ENCODE measurements at places on chromosomes 11 and 22.
A peak's percentile ranks its signal among the peaks of the same experiment; 100 is the strongest.

GRCh38 chr11:35146074-35146521 lies 7.1 kb downstream of the CD44 start:
- no peak for DNase-seq

DNA sequence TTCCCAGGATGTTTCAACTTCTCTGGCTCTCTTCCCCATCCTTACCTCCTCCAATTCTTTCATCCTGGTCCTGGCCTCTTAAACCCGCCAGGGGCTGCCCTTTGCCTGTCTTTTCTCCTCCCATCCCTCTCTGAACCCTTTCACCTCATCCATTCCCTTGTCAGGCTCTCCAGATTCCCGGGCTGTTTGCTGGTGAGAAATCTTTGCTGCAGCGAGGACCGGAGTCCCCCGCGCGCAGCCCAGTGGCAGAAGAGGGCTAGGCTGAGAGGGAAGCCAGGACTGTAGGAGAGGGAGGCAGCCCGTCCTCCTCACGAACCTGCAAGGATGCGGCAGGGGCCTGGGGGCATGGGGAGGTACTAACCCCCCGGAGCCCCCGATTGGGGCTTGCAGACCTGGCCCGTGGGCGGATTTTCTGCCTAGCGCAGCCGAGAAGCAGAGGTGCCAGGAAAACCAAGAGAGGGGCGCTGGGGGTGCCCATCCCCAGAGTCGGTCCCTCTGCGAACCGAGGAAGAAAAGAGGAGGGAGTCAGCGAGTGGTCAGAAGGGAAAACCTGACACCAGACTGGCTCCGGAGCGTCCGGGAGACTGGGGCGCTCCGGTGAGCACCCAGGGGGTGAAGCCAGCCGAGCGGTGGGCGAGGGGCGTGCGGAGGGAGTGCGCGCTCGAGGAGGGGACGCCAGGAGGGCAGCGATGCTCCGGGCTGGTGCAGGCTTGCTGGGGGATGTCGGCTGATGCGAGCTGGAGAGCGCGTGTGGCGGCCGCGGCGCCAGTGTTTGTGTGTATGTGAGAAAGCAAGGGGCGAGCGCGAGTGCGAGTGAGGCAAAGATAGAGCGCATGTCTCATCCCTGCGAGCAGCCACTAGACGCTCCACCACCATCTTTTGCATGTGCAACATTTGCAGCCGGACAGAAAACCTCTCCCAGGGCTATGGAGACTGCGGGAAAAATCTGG lies at the start of gene GRIA4:
GRIA4 (plus strand) TSS at position 242 of the 950 bp plus-strand sequence. CDS start 925 bp downstream, outside the sequence.
- peak; percentile 69 for DNase-seq

DNA sequence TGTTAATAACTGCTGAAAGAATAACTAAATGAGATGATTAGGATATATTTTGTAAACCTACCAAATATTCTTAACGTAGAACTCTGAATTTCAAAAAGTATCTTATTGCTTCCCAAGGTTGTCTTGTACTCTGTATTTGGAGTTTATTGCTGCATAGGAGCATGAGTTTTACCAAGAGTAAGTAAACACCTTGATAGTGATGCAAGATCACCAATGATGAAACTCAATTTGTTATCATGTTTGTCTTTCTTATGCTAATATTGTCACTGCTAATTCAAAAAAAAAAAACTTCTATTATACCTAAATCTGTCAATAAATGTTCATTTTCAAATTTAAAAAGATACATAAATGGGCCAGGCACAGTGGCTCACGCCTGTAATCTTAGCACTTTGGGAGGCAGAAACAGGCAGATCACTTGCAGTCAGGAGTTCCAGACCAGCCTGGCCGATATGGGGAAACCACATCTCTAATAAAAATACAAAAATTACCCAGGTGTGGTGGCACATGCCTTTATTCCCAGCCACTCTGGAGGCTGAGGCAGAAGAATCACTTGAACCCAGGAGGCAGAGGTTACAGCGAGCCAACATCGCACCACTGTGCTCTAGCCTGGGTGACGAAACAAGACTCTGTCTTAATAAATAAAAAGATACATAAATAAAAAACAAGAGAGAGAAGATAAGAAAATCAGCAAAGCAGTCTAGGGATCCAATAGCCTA lies 23.4 kb upstream of the PLAAT2 start:
- DNase-seq = no peak

DNA sequence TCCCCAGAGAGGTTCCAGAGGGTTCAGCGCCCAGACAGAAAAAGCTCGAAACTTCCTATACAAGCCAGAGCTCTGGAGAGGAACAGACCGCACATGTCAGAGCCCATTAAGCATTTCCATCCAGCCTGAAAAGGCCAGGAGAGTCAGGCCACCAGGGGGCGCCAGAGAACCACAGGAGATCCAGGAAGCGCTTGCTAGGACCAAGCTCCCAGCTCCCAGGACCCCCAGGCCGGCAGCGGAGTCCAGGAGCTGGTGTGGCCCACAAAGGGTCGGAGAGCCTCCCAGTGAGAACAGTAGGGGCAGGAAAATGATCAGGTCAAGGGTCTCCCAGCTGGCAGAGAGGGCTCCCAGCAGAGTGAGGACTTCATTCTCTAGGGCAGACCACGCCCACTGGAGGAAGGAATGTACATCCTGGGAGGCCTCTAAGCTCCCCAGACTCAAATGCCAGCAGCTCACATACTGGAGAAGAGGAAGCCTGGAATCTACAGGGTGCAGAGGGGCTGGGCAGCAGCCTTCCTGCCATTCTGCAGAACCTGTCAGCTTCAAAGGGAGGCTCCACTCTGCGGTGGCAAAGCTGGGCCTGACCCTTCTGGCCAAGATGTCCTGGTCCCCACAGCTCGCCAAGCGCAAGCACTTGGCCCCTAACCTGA lies 2.1 kb upstream of the MEI1 start:
- peak; percentile 82 for DNase-seq

- DNase-seq = no peak
Measured at GRCh38 chr11:122814401-122814800, 23.9 kb upstream of the CRTAM start.

GRCh38 chr22:40432157-40432556 lies 61.8 kb downstream of the SGSM3 start:
- DNase-seq = no peak

DNA sequence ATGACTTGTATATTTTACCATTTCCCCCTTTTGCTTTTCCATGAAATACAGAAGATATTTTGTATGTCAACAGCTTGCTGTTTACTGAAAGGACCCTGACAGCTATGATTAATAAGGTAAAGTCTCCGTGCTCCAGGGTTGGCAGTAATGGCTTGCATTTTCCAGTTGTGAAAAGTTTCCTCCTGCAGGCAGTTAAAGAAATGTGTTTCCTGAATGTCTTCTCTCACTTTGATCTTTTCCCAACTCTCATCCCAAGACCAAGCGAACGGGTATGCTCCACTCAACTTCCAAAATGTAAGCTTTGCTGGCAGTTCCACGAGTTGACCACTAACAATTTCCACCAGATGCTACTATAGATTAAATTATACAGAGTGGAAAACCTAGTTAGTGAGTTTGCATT lies 8.9 kb downstream of the FIBIN start:
- DNase-seq = no peak

Measured in iris pigment epithelial cell (primary cell).